ENCODE measurements at places on chromosomes 3 and 15. TPM values are rescaled to one million over a fixed set of nuclear protein-coding genes. Genes with fewer than 3 reads are reported as not detected.

- no peak for DNase-seq
Measured at GRCh38 chr15:75231836-75232235, 26.3 kb upstream of the GOLGA6C start.

- no peak for DNase-seq
Measured at GRCh38 chr3:28891485-28891884, 389.4 kb upstream of the RBMS3 start.

- DNase-seq = no peak
Measured at GRCh38 chr15:66854012-66854965, 152.3 kb downstream of the SMAD6 start.

GRCh38 chr3:127796045-127796830 is 26.1 kb downstream of the MGLL start:
- DNase-seq = no peak

- DNase-seq = no peak
Measured at GRCh38 chr3:31522152-31522551, 10.6 kb upstream of the STT3B start.

DNA sequence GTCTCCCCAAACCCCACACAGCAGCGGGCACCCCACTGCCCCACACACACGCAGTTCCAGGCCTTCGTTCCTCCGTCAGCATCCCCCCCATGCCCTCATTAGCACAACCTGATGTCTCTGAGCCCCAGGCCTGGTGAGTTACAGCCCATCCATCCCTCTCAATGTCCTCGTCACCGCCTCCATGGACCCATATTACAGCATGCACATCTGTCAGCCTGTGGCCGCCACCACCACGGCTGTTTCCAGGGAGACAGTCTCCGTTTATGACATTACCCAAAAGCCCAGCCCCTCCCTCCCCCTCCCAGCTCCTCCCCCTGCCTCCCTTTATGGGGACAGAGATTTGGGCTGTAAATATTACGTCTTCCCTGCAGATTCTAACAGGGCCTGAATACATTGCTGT is 143.1 kb upstream of the LINGO1 start:
- no peak for DNase-seq

- no peak for DNase-seq
Measured at GRCh38 chr3:109353057-109353456, 15.7 kb upstream of the DPPA4 start.

DNA sequence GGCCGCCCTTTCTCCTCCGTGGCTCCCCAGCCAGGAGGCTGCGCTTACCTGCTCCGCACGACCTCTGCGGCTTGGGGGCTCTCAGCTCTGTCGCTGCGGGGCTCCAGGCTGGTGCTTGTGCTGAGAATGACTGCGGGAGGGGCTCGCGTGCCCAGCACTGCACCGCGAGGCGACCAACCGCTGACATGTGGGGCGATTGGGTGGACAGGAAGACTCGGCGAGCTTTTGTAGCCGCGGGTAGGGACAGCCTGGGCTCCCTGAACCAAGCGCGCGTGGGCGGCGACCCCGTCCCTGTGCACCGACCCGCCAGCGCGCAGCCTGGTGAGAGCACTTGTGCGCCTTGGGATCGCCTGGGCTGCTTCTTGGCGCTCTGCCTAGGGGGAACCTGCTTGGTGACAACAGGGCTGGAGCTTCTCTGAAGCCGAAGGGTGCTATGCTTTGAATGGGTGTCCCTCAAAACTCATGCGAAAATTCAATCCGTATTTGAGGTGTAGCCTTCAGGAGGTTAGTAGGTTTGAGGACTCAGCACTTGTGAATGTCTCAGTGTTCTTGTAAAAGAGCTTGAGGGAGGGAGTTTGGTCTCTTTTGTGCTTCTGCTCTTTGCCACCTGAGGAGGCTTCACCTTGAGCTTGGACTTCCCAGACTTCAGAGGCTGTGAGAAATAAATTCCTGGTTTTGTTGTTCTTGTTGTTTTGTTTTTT is 50.4 kb downstream of the IL12A start:
- peak; percentile 5 for DNase-seq

DNA sequence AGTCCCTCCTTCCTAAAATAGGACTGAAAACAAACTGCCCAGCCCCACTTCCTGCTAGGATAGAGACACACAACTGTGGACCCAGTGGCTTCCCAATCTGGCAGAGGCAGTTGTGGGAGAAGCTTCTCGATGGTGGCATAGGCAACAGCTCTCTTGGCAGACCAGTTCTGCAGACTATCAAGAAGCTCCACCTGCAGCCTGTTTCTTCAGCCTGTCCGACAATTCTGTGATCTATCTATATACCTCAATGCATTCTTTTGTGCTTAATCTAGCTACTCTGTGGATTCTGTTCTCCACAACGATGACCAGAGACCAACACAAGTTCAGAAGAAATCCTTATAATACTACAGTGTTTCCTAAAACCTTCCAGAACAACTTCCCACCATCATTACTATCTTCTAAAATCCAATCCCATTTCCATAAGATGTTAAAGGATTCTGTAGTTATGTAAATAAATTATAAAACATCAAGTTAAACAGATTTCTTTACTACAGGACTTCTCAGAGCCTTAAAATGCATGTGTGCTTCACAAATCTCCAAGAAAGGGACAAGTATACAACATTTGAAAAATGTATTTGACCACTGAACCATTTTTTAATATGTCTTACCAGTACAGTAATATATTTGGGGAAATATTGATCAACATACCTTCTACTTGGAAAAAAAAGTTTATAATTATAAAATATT is 57.7 kb downstream of the IGF2BP2 start:
- no peak for DNase-seq

DNA sequence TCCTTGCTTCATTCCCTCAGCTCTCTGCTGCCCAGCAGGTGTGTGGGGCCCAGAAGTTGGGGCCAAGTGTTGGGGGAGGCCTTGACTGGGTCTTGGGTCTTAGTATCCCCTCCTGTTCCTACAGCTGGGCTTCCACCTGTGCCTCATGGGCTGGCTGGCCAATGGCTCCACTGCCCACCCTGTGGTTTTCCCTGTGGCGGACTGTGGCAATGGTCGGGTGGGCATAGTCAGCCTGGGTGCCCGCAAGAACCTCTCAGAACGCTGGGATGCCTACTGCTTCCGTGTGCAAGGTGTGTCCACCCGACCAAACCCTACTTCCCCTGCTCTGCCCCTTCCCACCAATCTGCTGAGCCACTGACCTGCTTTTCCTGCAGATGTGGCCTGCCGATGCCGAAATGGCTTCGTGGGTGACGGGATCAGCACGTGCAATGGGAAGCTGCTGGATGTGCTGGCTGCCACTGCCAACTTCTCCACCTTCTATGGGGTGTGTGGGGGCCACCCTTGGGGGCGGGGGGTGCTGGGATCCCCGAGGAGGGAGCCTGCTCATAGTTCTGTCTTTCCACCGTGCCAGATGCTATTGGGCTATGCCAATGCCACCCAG is 10.9 kb downstream of the NT5DC2 start:
- no peak for DNase-seq

DNA sequence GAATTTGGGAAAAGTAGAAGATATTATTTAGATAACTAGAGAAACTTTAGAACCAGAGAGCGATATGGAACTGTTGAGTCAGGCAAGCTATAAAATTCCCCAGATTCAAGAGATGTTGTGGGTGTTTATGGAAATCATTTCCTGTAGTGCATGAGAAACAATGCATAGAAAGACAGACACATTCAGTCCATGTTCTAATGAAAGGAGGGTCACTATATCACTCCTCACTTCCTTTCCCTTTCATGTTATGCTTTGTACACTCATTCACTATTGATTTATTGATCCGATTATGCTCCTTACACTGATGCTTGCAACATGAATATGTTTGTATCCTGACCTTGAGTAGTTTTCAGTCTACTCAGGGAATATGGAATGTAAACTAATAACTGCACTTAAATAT is 1459.9 kb upstream of the ALCAM start:
- no peak for DNase-seq

- no peak for DNase-seq
Measured at GRCh38 chr3:30977592-30977991, 83.1 kb upstream of the GADL1 start.

DNA sequence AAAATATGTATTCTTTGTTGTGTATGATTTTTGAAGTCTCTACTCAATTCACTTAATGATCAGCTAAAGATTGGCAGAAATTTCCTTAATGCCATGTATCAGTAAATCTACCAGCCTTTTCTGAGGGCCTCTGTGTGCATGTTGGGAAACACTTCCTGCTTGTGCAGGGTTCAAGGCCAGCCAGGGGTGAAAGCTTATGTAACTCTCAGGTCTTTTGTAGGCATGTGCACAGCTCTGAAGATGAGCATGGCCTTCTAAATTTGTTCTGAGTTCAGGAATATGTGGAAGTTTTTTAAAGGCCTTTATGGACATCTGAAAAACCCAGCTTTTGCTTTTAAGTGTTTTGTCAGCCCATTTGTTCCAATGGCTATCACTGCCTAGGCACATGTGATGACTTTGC is 82.7 kb downstream of the ROBO1 start:
- DNase-seq = no peak

DNA sequence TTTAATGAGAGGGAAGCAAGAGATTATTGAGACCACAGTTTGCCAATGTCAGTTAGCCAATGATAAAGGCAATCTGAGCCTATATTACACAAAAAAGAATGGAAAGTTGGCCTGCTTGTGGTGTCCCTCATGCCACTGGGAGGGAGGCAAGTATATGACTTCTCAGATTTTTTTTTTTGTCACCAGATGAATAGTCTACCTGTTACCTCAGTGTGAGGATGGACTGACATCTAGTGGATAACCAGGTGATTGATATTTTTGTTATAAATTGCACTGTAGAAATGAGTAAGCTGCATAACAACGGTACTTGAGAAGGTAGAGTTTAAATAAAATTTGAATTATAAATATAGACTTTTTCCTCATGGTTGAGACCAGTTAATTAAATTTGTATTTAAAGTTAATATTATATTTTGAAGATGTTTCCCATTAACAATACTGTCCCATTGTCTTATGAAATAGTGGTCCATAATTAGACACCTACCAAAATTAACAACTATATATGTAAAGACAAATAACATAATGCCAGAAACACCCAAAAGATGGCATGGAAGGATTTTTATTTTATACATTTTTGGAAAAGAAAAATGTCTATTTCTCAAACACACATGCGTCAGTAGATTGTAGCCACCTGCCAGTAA is 237.8 kb upstream of the GADL1 start:
- DNase-seq = no peak

GRCh38 chr15:51377038-51377786 is 35.8 kb downstream of the GLDN start:
- no peak for DNase-seq

DNA sequence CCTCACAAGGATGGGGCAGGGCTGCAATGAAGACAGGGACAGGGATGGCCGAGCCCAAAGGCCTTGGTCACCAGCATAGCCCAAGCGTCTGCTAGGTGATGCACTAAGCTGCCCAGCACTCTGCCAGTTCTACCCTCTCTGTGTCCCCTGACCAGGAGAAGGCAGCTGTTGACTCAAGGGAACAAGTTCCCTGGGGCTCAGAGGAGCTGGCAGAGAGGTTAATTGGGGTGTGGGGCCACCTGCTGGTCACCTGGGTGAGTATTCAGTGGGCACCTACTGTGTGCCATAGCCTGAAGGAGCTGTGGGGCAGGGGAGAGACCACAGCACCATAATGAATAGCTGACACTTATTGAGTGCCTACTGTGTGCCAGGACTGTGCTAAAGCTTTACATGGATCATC is 22.0 kb upstream of the DOCK3 start:
- DNase-seq = peak; percentile 76

DNA sequence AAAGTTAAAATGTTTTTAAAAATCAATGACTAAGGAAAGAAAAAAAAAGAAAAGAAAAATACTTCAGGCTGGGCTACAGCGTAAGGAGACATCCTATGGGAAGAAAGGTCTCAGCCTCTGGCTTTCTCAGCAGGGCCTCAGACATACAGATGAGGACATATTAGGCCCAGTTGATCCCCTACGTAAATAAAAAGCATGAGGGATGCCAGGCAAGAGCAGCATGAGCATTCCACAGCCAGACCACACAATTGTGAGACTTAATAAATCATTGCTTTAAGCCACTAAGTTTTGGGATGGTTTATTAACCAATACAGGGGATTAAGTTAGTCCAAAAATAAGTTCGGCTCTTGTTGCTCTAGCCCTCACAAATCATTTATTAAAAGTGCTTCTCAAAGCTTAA is 394.1 kb upstream of the NECTIN3 start:
- no peak for DNase-seq

GRCh38 chr3:127751163-127751621 is 71.1 kb downstream of the MGLL start:
- no peak for DNase-seq

DNA sequence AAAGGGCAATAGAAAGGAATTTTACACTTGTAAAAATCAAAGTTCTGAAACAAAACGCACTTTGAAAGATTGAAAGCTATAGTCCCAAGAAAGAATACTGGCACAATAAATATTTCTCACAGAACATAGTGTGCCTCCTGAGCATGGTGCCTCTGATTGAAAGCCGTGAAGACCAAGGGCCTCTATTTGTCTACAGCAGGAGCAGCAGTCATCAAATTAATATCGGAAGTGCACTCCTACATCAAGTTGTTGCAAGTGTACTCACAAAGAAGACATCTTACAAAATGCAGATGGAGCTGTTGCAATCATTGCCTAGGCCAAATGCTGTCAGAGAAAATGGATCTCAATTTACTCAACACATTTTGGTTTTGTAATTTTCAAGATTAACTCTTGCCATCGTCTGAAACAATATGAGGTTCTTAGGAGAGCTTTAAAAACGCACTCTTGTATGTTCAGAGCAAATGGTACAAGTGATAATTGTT is 9.2 kb upstream of the WDR49 start:
- DNase-seq = no peak

GRCh38 chr15:101637516-101637915 is 14.7 kb downstream of the TM2D3 start:
- DNase-seq = no peak

- no peak for DNase-seq
Measured at GRCh38 chr15:67133026-67133425, 67.6 kb downstream of the SMAD3 start.

GRCh38 chr3:61758839-61759238 is 197.5 kb downstream of the PTPRG start:
- no peak for DNase-seq

- no peak for DNase-seq
Measured at GRCh38 chr3:29436612-29437323, 155.9 kb downstream of the RBMS3 start.

The TMCO5A gene
- not detected for total RNA-seq

The SERPINI2 gene
- total RNA-seq = 0.25 TPM

The RETNLB gene
- not detected for total RNA-seq

The ITGA11 gene
- 0.06 TPM for total RNA-seq

The ACAP2 gene
- 35.1 TPM for total RNA-seq

The LRRC49 gene
- 9.3 TPM for total RNA-seq

The GXYLT2 gene
- total RNA-seq = 5.6 TPM

The COL6A5 gene
- not detected for total RNA-seq

The GHSR gene
- not detected for total RNA-seq

The ADGRG7 gene
- total RNA-seq = not detected

The PLA2G4D gene
- 0.33 TPM for total RNA-seq

The SLCO3A1 gene
- total RNA-seq = 15.3 TPM

The ZNF619 gene
- 8.2 TPM for total RNA-seq

The CTDSPL gene
- 42.8 TPM for total RNA-seq

The SCN11A gene
- total RNA-seq = 0.10 TPM
